Lung (tissue), 17 donors: ENCODE measurements at places on chromosomes 2 and 18.

- DNase-seq, result peak; percentile 14
Measured at GRCh38 chr18:1663879-1664705, 759.4 kb downstream of the ADCYAP1 start.

DNA sequence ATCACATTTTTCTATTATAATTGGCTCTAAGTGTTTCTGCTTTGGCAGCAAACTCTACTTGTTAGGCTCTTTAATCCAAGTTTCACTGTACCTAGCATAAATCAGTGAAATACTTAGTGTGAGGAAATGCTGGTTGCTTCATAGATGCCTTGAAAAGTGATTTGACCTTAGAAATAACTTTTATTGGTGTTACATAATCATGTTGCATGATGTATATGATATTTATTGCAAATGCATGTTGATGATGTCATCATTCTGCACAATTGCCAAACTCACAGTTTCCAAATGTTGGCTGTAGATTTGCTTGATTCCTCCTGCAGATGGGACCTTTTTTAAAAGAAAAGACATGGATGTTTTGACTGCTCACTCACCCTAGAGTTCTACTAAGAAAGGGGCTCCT lies 137.6 kb upstream of the BCL2L11 start:
- DNase-seq, result peak; percentile 36

- no peak for DNase-seq
Measured at GRCh38 chr2:74364533-74365505, 15.3 kb downstream of the DCTN1 start.

- DNase-seq, result no peak
Measured at GRCh38 chr2:237304763-237305514, 109.0 kb downstream of the COL6A3 start.
